ENCODE measurements at places on chromosomes 6 and 20.

DNA sequence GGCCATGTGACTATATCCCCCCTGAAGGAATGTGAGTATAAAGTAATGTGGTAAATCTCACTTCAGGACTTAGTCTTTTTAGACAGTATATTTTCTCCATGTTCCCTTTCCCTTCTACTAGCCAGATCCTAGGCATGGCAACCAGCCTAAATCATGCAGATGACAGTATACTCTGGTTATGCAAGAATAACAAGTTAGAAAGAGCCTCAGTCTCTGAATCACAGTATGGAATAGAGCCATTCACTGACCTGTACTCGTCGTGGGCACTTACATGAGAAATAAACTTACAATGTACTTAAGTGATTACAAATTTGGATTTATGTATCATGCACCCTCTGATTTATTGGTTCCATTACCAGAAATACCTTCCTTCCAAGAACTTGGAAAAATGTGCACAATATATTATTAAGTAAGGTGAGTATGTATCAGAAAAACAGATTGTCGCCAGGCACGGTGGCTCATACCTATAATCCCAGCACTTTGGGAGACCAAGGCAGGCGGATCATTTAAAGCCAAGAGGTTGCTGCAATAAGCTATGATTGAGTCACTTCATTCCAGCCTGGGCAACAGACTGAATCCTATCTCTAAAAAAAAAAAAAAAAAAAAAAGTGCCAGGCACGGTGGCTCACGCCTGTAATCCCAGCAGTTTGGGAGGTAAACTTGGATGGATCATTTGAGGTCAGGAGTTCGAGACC lies 25.1 kb upstream of the FAM8A1 start:
- DNase-seq, result no peak

GRCh38 chr20:46145713-46146112 lies 27.6 kb downstream of the CD40 start:
- no peak for DNase-seq

GRCh38 chr20:24718696-24719095 lies 230.4 kb upstream of the CST7 start:
- no peak for DNase-seq

GRCh38 chr6:160455081-160455480 lies 106.9 kb downstream of the SLC22A3 start:
- no peak for DNase-seq

- DNase-seq, result no peak
Measured at GRCh38 chr6:40721271-40721952, 134.2 kb upstream of the LRFN2 start.
